ENCODE measurements at places on chromosomes 7 and 10.

DNA sequence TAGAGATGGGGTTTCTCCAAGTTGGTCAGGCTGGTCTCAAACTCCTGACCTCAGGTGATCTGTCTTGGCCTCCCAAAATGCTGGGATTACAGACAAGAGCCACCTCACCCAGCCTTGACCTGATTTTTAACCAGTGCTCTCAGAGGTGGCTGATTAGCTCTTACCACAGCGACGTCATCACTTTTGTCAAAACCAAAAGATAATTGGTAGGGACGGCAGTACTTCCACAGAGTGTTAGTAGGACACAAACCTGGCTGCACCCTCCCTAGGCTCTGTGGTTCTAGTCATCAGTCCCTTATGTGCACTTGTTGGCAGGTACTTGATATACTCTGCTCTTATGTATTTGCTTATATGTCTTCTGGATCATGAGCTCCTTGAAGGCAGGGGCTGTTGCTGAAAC is 74.0 kb downstream of the GPR141 start:
- no peak for DNase-seq

- DNase-seq: no peak
These were observed 100.1 kb downstream of the USP6NL start for GRCh38 chr10:11511321-11511720.

DNA sequence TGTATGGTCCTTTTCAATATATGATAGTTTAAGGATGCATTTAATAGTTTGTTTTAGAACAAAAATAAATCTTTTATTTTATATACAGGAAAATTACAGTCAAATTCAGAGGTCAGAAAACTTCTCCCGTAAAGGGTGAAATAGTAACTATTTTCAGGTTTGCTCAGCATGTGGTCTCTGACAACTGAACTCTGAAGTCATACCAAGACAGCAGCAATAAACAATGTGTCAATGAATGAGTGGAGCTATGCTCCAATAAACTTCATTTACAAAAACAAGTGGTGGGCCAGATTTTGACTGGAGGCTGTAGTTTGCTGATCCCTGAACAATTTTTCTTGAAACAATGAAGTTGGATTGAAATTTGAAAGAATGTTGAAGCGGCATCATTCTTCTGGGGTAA is 123.6 kb downstream of the ZNF248 start:
- no peak for DNase-seq

DNA sequence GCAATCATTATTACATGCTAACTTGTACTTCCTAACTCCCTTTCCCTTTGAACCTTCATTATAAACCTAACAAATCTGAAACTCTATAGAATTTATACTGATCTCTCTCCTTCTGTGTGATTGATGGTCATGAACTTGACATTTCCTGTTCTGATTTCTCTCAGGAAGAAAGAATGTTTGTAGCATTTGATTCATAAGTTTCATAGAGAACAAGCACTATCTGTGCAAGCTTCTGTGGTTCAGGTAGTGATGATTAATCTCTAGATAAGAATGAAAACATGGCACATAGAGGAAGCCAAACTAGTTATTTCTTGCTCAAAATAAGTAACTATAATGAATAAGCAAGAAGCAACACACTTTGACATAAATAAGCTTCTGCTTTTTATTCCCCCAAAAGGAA is 34.2 kb downstream of the TFPI2 start:
- DNase-seq: no peak

DNA sequence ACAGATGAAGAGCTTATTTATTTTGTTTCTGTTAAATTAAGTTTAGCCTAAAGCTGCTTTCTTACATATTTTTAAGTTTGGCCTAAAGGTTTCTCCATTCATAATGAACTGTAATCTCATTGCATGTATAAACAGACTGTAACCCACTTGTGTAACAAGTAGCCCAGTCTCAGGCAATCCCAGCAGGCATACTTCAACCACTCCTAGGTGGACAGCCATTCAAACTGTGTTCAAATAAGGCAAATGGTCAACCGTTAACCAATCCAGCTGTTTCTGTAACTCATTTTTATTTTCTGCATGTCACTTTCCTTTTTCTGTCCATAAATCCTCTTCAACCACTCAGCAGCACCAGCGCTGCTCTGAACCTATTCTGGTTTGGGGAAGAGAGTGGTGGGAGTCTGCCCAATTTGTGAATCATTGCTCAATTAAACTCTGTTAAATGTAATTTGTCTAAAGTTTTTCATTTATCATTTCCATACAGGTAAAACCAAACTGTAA is 35.9 kb downstream of the PHYHIPL start:
- no peak for DNase-seq

GRCh38 chr10:106825576-106826364 is 338.7 kb downstream of the SORCS1 start:
- no peak for DNase-seq

GRCh38 chr10:60803433-60803832 is 25.2 kb downstream of the CDK1 start:
- DNase-seq: no peak

DNA sequence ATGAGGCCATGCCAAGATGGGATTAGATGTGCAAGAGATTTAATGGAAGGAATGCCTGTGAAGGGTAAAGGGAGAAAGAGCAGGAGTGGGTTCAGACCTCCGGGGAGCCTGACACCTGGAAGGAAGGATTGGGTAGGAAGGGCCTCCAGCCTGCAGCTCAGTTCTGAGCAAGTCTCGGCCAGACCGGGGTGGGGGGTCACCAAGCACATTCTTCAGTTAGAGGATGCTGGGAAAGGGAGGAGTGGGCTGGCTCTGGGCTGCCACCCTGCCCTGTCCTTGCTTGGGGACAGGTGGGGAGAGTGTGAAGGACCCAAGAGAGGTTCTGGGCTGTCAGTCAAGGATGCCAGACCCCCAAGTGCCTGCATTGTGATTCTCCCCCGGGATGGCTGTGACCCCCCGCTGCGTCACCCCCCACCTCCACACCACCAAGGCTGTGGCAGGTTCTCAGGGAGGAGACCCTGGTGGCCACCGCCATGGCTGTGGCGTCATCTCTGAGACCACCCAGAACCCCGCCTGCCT is 16.5 kb upstream of the PRKAG2 start:
- DNase-seq: no peak

DNA sequence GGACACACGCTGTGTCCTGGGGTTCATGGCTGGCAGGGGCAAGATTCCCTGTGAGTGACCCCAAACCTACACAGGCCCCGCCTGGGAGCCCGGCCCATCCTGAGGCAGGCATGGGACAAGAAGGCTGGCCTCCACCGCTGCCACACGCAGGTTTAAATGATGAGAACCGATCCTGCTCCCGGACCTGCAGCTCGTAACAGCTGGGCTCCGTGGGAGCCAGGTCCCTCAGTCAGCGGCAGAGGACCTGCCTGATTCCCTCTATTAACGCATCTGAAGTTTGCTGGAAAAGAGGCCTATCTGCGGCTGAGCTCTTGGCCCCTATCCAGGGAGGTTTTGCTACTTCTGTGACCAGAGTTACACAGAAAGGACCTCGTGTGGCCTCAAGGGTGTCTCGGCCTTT is 112.3 kb downstream of the VIPR2 start:
- no peak for DNase-seq

DNA sequence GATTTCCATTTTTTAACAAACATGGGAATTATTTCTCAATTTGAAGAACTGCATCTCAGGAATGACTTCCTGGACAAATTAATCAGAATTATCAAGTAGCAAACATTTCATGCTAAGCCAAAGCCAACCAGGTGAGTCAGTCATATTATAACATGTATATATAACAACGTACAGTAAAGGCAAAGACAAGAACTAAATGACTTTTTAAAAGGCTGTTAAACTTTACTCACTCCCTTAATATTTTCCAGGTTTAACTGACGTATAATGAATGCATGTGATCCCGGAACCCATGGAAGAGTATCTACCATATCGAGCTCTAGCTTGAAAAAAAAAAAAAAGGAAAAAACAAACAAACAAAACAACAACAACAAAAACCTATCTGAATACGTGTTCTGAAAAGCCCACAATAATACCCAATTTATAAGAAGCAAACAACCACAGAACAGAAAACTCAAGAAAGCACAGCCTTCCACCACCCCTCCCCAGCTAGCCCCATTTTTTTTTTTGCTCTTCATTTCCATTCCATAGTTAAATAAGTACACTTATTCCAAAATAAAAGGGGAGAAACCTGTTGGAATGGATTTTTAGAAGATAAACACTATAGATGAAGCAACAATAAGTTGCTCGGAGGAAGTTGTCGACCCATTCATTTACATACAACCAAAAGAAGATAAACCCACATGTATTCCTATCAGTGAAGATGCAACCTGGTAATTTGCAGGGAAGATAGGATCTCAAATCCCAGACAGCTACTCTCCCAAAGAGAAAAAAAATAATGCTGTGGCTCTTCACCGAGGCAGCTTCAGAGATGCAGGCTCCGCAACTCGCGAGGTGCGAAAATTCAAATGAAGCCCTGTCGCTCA is 537 bp downstream of the NAPEPLD start:
- no peak for DNase-seq

DNA sequence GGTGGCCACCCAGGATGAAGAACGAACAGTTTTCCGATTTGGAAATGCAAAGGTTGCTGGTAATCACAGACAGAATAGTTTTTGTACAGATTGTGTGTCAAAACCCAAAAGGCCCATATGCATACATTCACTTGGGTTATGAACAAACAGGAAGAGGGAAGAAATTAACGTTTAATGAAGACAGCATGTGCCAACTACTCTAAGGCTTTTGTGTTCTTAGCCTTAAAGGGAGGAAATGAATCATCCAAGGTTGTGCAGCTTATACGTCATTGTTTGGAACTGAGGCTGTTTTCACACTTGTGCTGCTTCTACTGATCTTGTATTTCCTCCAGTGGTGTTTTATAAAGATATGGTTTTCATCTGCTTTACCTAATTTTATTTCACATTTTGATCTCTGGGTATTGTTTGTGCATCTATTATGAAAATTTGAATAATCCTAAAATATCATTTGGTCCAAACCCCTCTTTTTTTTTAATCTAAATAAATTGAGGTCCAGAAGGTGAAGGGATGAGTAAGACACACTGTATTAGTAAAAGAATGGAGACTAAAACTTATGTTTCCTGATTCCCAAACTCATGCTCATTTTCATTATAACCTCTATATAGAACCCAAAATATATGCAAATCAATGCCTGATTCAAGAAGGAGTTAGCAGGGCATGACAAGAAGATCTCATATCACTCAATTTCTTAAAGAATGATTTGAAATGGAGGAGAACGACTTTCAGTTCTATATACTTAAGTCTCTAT is 373.1 kb downstream of the THSD7A start:
- DNase-seq: no peak

DNA sequence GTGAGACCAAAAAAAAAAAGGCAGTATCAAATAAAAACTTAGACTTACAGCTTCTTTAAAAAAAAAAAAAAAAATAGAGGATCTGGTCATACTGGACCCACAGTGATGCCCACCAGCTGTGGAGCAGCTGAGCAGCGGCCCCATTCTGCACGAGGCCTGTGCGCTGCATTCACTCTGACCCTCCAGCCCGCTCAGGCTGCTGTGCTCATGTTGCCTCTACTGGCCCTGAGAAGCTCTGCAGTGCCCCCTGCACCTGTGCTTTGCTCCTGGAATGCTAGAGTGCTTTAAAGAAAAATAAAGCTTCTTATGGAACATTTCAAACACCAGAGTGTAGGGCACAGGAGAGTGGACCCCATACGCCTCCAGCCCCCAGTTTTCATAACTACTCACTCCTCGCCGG is 33.2 kb downstream of the TMEM120A start:
- no peak for DNase-seq

DNA sequence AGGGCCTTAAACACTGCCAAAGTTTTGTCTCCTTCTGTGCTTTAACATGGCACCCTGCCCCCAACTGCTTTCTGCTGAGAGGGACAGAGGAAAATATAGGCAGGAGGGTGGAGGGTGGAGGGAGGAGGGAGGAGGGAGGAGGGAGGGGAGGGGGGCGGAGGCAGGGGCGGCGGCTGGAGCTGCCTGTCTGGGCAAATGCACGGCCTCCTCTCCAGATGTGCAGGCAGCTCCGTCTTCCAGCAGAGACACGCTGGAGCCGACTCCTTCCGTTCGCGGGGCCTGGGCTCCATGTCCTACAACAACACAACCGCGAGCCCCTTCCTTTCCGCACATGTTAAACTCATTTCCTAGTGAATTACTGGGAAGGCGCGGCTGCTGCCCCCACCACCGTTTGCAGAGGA is 14.2 kb downstream of the EBF3 start:
- no peak for DNase-seq

DNA sequence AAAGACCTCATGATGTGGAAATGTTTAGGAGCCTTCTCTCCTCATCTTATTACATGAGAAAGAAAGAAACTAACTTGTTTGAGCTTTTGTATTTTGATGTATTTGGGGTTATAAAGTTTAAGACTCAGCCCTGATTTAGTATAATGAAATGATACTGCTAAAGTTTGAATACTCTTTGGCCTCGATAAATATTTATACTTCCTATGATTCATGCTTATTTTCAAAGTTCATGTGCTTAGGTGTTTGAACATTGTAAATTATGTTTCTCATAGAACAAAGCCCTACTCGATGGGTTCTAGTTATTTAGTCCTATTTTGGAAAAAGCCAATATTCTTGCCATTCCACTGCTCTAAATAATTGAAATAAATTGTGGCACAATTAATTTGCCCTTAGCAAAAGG is 303.2 kb downstream of the ZWINT start:
- DNase-seq: no peak

Measured in NCI-H187 (cell line).